Naive B cell (primary cell): ENCODE measurements at places on chromosomes 5 and 9.

DNA sequence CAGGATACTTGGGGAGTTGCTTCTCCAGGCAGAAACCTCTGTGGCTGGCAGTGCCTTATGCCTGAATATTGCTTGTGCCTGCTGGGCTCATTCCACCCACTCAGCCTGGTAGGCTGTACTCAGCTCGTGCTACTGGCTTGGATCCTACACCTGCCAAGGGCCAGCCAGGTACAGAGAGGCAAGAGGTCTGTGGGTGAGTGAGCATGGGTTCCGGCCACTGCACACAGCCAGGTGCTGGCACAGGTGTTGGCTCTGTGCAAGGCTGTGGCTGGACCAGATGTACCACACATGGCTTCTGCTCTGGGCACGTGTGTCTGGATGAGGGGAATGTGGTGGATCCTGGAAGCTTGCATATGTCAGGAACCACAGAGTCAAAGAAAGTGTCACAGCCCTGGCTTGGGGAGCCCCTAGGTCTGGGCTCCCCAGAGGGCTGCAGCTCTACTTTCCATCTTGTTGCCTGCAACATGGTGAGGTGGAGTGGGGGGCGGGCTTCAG is 76.7 kb upstream of the C6 start:
- DNase-seq: no peak

GRCh38 chr9:121529237-121529987 is 29.8 kb upstream of the GGTA1 start:
- no peak for DNase-seq

GRCh38 chr9:34809504-34810186 is 99.7 kb upstream of the CCL21 start:
- no peak for DNase-seq

GRCh38 chr9:126338945-126339344 is 12.3 kb downstream of the MVB12B start:
- no peak for DNase-seq

GRCh38 chr5:82054004-82054710 is 82.3 kb downstream of the ATG10 start:
- no peak for DNase-seq

DNA sequence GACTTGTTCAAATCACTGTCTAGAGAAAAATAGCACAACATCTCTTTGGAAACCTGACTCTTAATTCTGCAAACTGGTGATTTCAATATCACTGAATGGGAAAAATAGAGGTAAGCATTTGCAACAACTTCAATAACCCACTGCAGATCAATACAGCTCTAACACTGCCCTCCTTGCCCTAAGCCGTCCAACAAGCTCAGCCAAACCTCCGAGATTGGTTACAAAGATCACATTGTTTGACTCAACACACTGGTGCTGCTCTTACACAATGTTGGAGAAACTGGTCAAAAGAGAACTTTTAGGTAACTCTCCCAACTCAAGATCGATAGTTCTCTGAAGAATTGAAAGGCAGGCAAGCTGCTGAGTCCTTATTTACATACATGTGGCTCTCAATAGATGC is 150.4 kb downstream of the SPOCK1 start:
- no peak for DNase-seq

DNA sequence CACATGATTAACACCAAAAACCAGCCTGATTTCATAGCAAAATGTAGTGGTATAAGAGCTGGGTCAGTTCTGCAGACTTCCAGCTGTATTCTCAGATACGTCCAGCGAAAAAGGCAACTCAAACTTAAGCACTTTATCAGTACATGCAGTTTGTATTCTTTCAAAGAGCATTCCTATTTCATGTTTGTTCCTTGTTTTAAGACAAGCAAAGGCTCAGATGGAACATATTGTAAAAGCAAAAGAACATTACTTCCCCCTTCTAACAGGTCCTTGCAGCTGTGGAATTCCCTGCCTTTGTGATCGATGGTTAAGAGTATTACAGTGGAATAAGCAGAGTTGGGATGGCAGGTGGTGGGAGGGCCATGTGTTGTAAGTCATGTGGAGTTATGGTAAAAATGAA is 86.3 kb upstream of the GRHPR start:
- DNase-seq: no peak

GRCh38 chr9:119298076-119298853 is 71.0 kb downstream of the BRINP1 start:
- no peak for DNase-seq

- no peak for DNase-seq
Measured at GRCh38 chr5:537621-538071, 13.4 kb upstream of the SLC9A3 start.

DNA sequence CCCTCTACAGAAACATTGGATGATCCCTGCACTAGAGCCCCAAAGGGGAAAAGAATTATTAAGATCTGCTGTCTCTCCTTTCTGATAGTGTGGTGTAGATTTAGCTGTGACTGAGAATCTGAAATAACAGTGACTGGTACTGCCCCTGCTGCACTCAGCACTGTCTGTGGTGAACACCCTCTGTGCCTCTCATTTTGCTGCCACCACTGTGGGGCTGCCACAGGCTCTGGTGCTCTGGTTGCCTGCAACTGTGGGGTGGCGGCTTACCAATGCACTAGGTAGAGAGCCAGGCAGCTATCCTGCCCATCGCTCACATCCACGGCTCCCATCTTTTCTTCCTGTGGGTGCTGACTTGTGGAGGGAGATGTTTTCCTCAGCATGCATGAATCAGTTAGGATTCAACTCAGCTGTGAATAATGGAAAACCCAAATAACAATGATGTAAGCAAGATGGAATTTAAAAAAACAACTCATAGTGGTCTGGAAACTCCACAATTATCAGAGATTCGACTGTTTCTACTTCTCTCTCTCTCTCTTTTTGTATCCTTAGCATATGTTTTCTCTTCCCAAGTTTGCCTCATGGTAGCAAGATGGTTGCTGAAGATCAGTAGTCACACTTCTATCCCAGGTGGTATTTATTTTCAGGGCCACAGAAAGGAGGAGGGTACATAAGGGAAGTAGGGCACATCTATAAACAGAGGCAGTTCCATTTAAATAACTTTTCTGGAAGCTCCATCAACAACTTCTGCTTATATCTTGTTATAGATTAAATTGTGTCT is 99.8 kb upstream of the DAP start:
- DNase-seq: no peak

GRCh38 chr5:96855031-96855872 is 21.0 kb upstream of the ERAP2 start:
- DNase-seq: no peak

- no peak for DNase-seq
Measured at GRCh38 chr5:57777174-57777581, 294.6 kb upstream of the ACTBL2 start.

DNA sequence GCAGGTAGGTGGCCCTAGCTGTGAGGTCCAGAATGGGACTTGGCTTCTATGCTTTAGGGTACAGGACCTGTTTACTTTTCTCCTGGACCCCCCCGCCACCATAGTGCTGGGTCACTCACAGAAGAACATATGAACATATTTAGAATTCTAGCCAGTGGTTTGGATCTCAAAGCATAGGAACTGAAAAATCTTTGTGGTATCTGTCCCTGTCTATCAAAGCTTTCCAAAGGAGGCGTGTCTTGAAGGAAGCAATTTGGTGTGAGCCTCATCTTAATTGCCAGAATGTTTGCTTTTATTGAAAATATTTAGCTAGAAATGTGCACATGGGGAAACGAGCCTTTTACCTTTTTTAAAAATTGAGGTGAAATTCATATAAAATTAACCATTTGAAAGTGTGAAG is 6.2 kb downstream of the PHF2 start:
- no peak for DNase-seq

DNA sequence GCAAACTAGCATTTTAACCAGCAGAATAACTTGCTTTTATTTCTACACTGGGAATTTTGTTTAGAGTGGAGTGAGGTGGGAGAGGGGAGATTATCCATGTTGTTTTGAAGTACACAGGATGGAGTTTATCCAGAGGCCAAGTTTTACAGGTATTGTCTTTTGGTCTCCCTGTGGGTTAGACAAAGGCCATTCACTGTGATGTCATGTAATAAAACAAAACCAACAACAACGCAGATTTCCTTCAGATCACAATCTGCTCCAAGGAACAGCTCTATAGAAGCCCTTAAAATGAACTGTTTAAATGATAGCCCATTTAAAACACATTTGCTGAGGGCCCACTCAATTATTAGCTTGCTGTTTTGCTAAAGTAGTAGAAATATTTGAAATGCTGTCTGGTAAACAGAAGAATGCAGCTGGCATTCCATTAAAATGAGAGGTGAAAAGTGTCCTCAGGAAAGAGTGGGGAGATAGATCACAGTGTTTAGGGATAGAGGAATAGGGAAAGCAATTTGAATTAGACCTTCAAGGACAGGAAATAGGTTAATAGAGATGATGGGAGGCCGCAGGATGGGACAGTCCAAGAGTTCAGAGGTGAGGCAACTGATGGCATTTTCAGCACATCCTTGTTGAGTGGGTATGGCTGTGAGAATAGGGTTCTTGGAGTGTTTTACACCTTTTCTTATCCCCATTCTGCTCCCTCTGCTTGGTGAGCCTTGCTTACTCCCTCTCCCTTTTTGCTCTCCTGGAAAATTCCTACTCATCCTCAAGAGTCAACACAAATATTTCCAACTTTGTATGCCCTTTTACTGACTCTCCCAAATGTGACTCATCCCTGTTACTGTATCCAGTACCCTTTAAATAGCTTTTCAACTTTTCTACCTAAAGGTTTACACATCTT is 140.1 kb upstream of the NR3C1 start:
- no peak for DNase-seq

GRCh38 chr9:31588756-31589155 is 795.7 kb upstream of the ACO1 start:
- no peak for DNase-seq

GRCh38 chr9:19550009-19550408 is 141.2 kb downstream of the ACER2 start:
- no peak for DNase-seq

DNA sequence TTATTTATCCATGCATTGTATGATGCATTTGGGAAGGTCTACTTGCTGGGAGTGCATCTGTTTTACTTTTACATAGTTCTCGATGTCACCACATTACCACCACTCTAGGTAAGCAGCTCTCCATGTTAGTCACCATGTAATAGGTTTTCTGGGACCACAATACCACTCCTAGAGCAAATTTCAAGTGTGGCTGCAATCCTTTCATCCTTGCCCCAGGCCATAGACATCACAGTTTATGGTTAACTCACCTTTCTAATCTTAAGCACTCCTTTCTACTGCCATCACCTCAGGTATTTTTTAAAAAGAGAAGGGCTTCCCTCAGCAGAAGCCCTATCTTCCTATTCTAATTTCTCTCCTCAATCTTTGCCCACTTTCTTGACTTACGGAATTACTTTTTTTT is 354.1 kb downstream of the PLK2 start:
- DNase-seq: no peak

- DNase-seq: no peak
Measured at GRCh38 chr9:69058101-69058500, 22.5 kb downstream of the FXN start.

- DNase-seq: no peak
Measured at GRCh38 chr5:154395407-154396106, 50.2 kb upstream of the SAP30L start.
